ENCODE measurements at places on chromosomes 5 and 9.
A peak's percentile ranks its signal among the peaks of the same experiment; 100 is the strongest.

DNA sequence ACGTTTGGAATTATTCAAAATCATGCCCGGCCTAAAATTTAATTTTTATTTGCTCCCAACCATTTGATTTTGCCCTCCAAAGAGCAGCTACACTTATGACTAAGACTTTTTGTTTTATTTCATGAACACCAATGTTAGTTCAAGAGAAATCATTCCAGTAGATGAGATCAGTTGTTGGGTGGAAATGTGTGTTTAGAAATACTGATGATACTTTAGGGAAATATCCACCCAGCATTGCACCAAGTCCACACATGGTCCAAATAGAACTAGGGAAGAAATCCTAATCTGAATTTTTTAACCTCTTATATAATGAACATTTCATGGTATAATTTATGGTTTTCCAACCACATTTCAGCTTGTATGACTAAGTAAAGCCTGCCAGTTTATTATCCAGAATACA, 28.3 kb upstream of the GOLPH3 start:
- no peak for DNase-seq

DNA sequence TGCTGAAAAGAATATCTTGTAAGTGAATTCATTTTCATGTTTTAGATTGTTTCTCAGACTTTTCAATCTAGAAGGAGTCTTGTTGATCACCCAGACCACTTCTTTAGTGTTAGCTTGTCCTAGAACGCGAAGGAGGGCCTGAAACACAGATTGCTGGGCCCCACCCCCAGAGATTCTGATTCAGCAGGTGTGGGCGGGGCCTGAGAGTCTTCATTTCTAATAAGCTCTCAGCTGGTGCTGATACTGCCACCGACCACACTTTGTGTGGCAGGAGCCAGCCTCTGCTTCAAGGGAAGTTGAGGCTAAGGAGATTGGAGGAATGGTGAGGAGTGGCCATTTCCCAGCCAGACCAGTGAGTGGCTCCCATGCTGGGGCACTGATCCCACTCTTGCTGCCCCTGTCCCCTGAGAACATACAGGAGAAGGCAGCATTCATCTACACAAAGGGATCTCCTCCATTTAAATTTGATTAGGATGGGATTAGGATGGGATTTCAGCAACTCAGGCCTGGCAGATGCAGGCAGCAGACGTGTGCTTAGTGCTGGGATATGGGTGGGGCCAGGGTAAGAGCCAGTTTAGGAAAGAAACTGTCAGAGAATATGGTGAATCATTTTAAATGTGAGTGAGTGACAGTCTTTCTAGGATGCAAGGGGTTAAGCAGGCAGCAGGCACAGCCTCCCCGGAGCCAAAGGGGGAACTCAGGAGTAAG, 35.9 kb downstream of the ZNF618 start:
- no peak for DNase-seq

DNA sequence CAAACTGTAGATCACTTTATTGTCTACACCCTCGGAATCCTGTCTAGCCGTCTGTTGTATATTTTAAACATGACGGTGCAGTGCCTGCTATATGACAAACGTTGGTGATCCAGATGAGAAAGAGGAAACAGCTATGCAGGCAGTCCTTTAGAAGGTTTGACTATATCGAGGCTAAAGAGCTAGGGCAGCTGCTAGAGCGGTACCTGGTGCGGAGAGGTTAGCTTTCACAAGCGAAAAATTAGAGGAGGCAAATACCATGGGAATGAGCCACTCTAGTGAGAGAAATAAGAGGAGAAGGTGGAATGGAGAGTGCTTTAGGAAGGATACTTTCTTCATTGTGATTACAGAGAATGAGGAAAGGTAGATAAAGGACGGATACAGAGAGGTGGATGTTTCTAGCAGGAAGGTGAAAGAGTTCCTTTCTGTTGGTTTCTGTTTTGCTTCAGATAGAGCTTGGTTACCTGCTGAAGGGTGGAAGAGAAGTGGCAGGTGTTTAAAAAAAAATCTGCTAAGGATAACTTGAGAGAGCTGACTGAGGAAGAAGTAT, 959 bp upstream of the FBXL17 start:
- DNase-seq = no peak

- DNase-seq = no peak
These were observed 60.1 kb upstream of the SPATA31C2 start for GRCh38 chr9:88198341-88198807.

DNA sequence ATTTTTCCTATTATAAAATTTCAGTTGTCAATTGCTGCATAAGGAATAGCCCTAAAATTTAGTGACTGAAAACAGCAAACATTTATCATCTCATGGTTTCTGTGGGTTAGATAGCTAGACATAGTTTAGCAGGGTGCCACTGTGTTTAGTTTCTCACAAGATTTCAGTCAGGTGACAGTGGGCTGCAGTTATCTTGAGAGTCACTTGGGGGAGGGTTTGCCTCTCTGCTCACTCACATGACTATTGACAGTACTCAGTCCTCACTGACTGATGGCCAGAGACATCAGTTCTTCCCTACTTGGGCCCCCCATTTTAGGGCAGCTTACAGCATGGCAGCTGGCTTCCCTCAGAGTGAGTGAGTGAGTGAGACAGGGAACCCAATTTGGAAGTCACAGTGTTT, 42.0 kb downstream of the PBX3 start:
- no peak for DNase-seq

- no peak for DNase-seq
These were observed 78.2 kb upstream of the COL5A1 start for GRCh38 chr9:134563397-134563796.

GRCh38 chr5:73490088-73490487, 8.2 kb upstream of the BTF3 start:
- DNase-seq = no peak

GRCh38 chr9:77010527-77010926, 8.9 kb upstream of the FOXB2 start:
- no peak for DNase-seq

DNA sequence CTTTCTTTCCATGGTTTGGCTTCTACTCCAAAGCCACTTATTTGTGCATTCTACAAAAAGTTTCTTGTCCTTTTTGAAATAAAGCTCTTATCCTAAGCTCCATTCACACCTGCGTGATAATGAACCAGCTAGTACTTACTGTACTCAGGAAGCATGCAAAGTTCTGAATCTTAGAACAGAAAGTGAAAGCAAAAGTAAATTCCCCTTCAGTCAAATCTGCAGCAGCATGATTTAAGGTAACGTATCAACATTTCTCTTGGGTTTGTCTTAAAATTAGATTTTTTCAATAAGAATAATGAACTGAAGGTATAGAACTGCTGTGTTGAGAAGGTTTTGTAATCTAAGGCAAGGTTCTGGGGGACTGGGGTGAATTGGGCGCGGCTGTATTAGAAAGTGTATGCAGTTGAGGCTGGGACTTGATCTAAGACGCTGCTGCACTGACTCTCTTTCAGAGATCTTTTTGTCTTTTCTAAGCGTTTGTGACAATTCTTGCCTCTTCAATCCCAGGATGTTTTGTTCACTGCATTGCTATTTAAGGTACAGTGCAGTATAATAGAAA, at the start of gene ERAP2:
ERAP2 (plus strand) TSS at position 209 of the 559 bp plus-strand sequence. CDS start 3,186 bp downstream, outside the sequence.
- no peak for DNase-seq

GRCh38 chr5:56094579-56095361, 100.0 kb upstream of the IL6ST start:
- peak; percentile 27 for DNase-seq

- DNase-seq = no peak
These were observed 11.1 kb upstream of the S100Z start for GRCh38 chr5:76838481-76839261.

DNA sequence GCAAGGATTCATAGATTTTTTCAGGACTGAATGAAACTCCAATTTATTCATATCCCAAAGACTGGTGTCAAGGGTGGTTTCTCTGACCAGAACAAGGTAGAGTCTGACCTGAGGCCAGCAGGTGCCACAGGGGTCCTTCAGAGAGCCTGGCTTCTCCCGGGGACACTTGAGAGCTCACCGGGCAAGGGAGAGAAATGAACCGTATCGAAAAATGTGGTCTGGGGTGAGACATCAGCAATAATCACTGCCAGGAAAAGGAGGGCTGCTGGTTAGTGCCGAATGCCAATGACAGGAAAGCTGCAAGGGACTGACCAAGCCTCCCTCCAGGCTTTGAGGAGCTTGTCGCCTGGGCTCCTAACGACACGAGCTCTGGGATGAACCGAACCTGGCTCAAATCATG, 142.7 kb downstream of the TTLL11 start:
- no peak for DNase-seq

- no peak for DNase-seq
These were observed 43.7 kb upstream of the TEK start for GRCh38 chr9:27065288-27065687.

- DNase-seq = no peak
These were observed 437.9 kb downstream of the RAB3C start for GRCh38 chr5:59020611-59021285.

- DNase-seq = no peak
These were observed 150.5 kb upstream of the LRRTM2 start for GRCh38 chr5:139025651-139026050.

DNA sequence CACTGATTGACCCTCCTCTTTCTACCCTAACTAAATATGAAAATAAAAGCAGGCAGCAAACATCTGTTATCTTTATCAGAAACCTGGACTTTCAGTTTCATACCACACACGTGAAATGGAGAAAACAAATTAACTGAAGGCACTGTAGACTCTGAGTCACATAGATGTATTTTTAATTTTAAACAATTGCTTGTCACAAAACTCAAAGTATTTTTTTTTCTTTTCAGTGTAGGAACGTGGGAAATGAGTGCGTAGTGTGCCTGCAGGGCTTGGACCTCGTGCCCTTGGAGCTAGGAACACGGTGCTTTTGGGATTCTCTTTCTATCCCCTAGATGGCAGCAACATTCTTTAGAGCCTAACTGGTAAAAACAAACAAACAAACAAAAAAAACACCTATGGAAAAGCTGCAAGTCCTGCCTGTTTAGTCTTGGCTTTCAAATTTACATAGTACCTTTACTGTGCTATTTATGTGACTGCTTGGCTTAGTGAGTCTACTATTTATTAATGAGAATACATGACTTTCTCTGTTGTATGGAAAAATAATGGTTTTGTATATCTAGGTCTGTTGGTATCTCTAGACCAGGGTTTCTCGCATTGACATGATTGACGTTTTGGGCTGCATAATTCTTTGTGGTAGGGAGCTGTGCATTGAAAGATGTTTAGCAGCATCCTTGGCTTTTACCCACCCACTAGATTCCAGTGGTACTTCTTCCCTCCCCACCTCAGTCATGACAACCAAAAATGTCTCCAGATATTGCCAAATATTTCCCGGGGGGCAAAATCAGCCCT, 16.8 kb upstream of the ACTBL2 start:
- DNase-seq = no peak

- DNase-seq = no peak
These were observed 94.9 kb upstream of the NR4A3 start for GRCh38 chr9:99726758-99727157.

DNA sequence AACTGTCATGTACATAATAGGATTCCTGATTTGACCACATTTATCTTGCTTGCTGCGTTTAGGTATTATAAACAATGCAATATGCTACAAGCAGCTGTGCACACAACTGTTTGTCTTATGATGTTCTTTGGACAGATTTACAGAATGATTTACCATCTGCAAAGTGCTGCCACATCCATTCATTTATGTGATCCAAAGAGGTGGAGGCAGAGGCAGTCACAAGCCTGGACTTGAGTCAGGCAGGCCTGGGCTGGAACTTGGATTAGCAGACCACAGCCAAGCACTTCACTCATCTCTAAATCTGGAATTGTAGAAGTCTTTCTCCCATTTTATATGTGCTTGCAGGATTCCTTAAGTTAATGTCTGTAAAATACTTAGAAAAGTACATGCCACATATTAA, 149.0 kb downstream of the INSYN2B start:
- DNase-seq = no peak

DNA sequence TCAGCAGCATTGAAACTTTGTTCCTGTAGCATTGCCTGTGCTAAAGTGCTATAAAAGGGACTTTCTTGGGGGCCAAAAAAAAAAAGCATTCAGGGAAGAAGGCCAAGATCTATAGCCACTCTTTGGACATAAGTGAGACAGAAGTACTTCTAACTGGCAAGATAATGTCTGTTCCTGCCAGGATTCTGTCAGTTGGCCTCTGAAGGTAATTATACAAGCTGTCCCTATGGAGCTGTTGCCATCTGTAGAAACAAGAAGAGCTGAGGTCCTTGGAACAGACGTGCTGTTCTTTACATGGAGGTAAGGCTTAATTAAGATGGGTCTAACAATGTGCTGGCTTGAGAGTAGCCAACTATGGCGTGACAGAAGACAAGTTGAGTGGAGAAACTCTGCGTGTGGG, 9.7 kb downstream of the KIF20A start:
- DNase-seq = no peak

GRCh38 chr9:76886318-76886717, 19.6 kb downstream of the PRUNE2 start:
- DNase-seq = no peak

DNA sequence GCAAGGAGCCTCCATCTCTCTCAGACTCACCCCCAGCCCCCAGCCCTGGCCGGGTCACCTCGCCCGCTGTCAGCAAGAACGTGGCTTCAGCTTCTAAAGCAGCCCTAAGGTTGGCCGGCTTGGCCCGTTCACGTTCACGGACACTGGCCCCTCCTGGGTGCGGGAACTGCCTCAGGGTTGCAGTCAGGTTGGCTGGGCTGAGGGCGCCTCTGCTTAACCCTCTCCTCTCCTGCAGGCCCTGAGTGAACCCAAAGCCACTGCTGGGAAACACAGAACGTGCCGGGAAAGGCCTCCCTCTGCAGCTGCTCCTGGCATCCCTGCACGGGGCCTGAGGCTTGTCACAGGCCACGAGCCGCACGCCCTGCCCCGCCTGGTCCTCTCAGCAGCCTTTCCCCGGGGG, 40.1 kb upstream of the UBAC1 start:
- DNase-seq = no peak

GRCh38 chr9:131645078-131645776, 94.6 kb downstream of the RAPGEF1 start:
- no peak for DNase-seq

All from stimulated activated CD8-positive, alpha-beta memory T cell treated with anti-CD3 and anti-CD28 coated beads, Interleukin-7, amount 100 ng/mL, for 24 hours (primary cell).